Activated T-cell treated with anti-CD3 and anti-CD28 coated beads, Interleukin-2, amount 50 U/mL, for 24 hours (primary cell): ENCODE measurements at places on chromosomes 16 and 17.

- DNase-seq: no peak
Measured at GRCh38 chr17:31404028-31404949, 12.8 kb downstream of the RAB11FIP4 start.

DNA sequence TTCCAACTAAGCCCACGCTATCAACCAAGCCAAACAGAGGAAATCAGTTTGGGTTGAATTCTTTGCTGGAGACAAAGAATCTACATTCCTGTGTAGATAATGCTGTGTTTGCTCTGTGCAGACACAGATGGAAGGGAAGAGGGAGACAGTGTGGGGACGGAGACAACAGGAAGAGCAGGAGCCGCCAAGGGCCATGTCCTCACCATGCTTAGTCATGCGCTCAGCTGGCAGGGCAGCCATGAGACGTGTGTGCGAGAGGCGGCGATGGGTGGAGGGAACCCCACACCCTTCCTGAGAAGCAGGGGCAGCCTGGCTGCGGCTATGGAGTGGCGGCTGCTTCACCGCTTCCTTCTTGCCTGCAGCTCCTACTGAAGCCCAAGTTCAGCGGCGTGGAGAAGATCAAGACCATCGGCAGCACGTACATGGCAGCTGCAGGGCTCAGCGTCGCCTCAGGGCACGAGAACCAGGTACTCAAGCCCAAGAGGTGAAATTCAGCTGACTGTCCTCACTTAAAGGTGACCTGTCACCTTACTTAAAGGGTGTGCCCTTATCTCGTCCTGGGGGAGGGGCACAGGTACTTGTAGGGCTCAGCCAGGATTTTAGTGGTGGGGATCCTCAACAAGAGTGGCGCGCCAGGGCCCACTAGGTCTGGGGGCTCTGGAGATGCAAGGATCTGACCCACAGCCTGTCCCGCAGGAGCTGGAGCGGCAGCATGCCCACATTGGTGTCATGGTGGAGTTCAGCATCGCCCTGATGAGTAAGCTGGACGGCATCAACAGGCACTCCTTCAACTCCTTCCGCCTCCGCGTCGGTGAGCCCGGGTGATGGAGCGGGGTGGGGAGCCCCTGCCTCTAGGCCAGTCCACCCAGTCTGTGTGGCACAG is 47.5 kb downstream of the ADCY7 start:
- DNase-seq: peak; percentile 63

GRCh38 chr17:75642182-75642783 is 9.0 kb downstream of the SMIM5 start:
- DNase-seq: no peak

DNA sequence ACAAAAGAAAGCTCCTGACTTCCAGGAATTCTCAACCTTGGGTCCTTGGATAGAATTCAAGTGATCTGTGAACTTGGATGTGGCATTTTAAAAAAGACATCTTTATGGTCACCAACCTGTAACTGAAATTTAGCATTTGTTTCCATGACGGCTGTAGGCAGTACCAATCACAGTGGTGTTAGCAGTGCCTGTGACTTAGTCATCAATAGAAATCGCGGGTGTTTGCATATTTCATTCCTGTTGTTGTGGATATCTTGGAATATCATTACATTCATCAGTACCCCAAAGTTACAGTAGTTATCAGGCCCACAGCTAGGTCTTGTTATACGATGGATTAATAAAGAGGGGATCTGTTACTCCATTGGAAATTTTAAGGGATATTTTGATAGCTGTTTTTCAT is 81.6 kb downstream of the CMIP start:
- no peak for DNase-seq

GRCh38 chr16:71249399-71249798 is 18.9 kb upstream of the HYDIN start:
- DNase-seq: no peak

DNA sequence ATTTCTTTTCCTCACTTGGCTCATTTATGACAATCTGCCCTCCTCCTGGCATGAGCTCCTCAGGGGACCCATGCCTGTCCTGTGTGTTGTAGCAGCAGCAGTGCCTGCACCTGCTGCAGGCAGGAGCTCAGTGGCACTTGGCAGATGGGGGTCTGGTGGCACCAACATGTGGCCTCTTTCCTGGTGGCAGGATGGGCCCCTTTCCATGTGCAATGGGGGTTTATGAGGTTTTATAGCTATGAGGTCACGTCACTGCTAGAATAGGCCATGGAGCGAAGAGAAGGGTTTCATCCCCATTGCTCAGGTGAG is 7.0 kb downstream of the ADCY7 start:
- DNase-seq: no peak

GRCh38 chr17:43979671-43980070 is 24.8 kb upstream of the NAGS start:
- no peak for DNase-seq

DNA sequence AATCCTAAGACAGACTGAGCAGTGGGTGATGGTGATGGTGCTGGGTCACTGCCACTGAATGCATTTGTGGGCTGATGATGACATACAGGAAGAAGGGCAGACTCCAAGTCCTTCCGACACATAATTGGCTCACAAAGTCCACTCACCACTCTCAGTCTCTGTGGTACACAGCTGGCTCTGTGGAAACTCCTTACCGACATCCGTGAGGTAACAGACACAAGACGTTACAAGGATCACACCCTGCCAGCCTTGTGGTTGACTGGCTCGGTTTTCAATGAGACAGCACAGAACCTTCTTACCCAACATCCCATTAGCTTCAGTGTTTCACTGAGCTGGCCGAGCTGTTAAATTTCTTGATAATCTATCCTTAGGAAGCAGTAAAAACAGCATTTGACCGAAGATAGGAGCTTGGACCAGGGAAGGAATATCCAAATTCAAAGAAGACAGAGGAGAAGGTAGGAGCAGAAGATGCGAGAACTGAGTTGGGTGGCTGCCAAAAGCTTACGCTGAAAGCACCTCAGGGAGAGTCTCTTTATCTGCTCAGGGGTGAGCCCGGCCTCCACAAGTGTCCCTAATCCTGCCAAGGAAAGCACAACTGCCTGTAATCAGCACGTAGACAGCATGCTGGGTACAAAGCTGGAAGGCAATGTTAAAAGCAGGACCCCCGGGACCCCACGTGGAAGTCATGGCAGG is 5.5 kb upstream of the MXRA7 start:
- peak; percentile 56 for DNase-seq

- peak; percentile 73 for DNase-seq
Measured at GRCh38 chr17:77280304-77281121, 139.7 kb downstream of the SEC14L1 start.

DNA sequence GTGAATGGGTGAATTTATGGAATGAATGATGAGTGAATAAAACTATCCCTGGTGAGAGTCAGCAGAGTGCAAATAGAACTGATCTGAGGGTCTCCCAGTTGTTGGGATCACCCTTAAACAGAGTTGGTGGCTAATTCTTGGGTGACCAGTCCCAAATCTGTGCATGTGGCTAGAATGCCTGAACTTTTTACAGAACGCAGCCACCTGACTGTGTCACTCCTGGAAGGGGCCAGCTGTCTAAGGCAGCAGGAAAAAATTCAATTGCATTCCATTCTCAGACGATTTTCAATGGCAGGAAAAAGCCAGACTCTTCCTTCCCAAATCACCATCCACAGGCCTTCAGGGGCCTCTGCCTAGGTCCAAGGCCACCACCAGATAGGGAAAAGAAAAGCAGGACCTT is 43.5 kb downstream of the BEAN1 start:
- peak; percentile 3 for DNase-seq

DNA sequence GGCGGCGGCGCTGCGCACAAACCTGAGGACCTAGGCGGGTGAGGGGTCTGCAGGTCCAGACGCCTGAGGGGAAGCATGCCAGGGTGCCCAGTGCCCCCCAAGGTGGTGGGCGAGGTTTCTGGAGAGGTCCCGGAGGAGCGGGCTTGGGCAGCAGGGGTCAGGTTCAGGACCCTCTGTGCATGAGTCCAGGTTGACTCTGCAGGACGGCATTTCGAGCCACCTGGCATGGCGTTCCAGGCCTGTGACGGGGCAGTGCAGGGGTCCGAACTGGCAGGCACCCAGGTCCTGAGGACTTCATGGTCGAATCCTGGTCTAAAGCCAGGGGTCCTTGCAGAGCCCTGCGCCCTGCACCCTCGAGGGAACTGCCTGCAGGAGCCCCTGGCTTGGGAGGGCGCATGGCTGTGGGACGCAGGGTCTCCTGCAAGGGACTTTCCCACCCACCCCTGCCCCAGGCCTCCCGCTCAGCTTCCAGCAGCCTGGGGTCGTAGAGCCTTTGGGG is 3.5 kb downstream of the SLC16A3 start:
- DNase-seq: no peak

GRCh38 chr17:38658741-38659345 is 15.9 kb downstream of the EPOP start:
- no peak for DNase-seq

GRCh38 chr16:85556456-85557082 is 56.6 kb upstream of the GSE1 start:
- DNase-seq: peak; percentile 75

DNA sequence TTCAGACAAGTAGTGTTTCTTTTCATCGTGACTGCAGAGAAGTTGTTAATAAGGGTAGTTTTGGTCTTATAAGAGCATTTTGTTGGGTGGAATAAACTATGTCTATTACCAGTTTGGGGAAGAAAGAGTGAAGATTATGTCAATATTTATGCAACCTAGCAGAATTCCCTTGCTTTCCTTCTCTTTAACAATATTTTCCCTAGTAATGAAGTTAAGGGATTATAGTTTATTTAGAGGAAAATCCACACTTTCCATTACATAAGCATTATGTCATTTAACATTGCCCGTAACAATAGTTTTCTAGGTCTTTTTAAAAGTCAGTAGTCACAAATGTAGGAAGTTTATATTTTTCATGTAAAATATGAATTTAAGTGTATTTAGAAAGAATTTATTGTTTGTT is 2.5 kb upstream of the MAF start:
- no peak for DNase-seq

DNA sequence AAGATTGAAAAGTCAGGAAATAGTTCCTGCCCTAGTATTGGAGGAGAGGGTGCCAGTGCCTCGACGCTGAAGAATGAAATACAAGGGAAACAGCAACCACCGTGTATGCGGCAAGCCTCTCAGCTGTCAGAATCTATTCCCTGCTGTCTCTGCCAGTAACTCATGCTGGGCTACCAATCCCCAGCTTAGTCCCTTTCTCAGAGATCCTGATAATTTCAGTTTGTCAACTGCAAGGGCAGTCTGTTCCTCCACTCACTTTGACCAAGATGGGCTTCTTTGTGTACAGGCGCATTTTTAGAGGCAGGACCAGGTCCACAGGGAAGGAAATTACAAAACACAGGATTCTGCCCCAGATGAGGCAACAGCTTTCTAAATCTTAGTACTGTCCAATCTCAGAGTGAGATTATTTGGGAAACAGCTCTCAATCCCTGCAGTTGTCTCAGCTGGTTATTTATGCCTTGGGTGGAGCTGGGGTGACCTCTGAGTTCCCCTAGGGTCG is 1.3 kb downstream of the NQO1 start:
- DNase-seq: peak; percentile 14
